ENCODE measurements at places on chromosomes 11 and 22.

DNA sequence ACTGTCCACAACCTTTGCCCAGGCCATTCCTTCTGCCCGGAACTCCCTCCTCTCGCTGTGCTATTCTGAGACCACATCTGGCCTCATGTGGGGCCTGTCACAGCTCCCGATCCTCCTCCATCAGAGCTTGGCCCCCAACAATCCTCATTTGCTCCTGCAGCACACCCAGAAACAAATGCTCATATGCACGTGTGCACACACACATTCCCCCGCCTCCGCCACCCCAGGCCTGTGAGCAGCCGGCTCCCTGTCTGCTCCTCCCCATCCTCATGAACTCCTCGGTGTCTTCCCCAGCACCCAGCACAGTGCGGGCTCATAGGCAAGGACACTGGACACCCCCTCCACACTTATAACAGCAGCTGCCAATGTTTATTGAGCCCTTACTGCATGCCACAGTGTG lies 29.7 kb upstream of the PICK1 start:
- DNase-seq, result no peak

GRCh38 chr22:44876921-44877320 lies 124.5 kb downstream of the ARHGAP8 start:
- no peak for DNase-seq

GRCh38 chr11:109785714-109786113 lies 307.5 kb upstream of the ZC3H12C start:
- no peak for DNase-seq

DNA sequence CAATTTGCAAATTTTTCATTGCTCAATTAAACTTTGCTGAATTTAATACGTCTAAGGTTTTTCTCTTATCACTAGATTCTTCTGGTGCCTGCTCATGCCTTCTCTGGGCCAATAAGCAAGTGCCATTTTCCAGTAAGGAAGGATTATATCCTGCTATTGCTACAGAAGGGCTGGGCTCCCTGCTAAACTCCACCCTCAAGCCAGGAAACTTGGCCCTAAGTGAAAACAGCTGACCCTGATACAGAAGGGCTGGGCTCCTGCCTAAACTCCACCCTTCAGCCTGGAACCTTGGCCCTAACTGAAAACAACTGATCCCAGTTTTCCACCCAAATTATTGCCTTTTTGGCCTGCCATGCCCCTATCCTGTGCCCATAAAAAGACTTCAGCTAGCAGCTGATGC lies 385.3 kb downstream of the DYNC2H1 start:
- peak; percentile 21 for DNase-seq
